ENCODE measurements at places on chromosomes 2 and 18.

DNA sequence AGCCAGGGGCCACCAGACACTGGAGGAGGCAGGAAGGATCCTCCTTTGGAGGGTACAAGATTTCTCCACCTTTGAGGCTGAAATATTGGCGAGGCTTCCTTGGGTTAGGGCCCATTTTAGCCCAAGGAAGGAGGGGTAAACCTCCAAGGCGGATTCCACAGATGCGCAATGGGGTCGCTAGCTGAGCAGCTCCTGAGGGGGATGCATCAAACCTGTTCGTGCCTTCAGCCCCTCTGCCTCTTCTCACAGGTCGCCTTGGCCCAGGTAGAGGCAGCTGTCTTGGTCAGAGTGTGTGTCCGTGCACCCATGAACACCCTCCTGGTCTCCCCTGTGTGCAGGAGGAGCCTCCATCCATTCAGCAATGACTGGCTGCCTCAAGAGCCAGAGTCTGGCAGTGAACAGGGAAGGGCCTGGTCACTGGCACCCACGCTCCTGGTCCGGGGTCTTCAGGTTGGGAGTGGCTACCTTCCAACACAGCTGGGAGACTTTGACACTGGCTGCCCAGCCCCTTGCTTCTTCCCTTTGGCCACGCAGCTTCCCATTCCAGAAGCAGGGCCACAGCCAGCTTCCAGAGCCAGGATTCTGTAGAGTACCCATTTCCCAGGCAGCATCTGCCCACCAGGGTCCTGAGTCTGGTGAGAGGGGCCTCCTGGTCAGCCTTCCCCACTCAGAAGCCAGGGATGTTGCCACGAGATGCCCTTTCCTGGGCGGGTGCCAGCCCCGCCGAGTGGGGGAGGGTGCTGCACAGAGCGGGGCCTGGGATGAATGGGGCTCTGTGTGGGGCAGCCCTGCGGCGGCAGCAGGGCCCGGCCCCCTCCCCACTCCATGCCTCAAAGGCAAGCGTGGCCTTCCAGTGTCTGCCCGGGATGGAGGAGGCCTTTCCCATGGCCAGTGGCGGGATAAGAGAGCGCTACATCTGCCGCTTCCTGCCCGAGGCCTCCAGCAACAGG, 95.8 kb upstream of the GPC1 start:
- no peak for DNase-seq

GRCh38 chr2:27756091-27756490, 15.4 kb upstream of the MRPL33 start:
- no peak for DNase-seq

DNA sequence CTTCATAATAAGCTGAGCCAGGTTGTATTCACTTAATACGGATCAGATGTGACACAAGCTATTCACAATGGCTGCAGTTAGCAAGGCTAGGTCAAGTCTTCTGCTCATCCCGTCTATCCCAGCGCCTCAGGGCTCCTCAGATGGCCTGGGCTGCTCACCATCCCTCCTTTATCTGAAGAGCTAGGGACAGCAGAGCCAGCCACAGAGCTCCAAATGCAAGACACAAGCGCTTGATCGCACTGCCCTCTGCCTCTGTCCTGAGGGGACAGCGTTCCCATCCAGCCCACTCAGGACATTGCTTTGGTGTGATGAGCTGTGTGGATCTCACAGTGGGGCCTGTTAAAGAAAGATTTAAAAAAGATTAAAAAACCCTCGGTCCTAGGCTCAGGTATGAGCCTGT, 254.4 kb upstream of the HS6ST1 start:
- DNase-seq: no peak

DNA sequence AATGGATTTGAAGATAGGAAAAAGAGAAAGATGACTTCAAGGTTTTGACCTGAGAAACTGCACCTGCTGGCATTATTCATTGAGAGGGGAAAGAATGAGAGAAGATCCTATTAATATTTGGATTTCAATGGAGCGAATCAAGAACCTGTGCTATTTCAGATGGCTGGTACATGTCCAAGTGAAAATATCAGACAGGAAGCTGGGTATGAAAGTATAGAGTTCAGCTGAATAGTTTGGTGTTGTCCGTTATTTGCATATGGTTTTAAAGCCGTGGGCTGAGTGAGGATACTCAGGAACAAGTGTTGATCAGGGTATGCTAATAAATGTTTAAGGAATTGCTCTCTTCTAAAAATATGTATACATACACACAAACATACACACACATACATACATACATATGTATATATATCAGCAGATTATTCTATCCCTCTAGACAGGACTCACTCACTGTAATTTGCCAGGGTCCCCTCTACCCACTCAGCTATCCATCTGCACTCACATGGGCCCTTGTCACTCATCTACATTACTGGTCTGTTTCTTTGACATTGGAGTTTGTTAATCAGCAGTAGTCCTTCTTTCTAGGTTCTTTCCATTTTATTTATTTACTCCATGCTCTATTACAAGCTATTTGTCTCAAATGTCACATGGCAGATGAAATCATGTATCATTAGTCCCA, 33.9 kb upstream of the IKZF2 start:
- DNase-seq: no peak

DNA sequence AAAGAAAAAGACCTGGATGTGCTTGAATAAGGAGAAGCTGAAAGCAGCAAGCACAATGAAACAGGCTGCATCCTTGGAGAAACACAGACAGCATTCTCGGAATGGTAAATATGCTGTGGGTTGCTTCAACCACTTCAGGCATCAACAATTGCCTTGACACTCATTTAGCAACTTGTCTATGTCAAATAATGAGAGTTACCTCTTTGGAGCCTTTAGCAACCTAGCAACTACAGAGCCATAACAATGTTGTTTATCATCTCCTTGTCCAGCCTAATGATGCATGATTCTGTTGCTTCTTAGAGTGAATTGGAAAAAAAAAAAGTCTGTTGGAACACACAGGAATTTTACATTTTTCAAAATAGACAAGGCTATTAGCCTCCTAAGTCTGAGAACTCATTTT, 410.6 kb downstream of the PIK3C3 start:
- no peak for DNase-seq

DNA sequence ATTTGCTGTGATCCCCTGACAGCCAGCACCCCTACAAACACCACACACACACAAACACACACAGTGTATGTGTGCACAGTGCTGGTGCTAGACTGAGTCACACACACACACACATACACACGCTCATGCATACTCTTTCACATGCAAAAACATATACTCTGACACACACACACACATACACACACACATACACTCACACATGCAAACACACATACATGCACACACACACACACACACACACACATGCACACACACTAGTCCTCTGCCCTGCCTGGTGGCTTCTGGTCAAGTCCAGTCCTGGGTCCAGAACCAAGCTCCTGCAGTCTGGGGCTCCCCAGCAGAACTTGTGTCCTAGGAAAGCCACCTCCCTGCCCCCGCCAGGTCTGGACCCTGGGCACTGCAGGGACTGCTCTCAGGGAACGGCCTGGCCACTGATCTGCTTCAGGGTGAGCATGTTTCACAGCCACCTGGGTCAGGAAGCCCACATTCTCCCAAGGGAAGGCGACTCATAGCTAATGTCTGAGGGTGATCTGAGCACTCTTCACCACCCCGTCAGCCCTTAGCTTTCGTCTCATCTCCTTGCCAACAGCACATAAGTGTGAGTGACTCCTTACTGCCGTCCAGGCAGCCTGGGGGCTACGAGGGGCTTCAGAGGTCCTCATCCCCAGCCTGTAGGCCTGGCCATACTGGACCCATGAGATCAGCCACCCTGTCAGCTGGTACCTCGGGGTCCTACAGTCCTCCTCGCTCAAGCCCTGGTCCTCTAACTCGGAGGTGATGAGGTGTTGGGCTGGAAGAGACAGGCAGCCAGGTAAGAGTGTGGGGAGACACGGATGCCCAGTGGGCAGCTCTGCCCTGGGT, 88.1 kb downstream of the MCFD2 start:
- no peak for DNase-seq

GRCh38 chr2:232529806-232530547, 4.0 kb downstream of the CHRND start:
- no peak for DNase-seq

DNA sequence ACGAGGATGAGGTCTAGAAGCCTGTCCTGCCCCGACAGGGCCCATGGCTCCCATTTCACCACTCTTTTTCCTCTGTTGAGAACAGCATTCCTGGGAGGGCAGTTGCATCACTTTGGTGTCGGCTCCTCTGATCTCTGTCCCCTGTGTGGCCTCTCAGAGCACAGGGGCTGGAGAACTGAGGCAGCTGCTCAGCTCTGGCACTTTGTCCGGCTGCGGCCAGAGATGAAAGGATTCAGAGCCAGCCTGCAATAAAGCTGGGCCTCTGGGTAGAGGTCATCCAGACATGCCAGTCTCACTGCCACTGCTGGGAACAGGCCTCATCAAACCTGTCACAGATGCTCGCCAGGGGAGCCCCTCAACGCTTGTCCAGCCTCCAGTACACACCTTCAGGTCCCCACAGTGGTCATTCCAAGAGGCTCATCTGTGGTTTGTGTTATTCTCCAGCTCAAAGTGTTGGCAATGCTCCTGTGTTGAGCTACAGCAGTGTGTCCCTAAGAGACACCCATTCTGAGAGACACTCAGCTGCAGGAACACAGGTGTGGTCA, 13.1 kb upstream of the ROCK2 start:
- no peak for DNase-seq

DNA sequence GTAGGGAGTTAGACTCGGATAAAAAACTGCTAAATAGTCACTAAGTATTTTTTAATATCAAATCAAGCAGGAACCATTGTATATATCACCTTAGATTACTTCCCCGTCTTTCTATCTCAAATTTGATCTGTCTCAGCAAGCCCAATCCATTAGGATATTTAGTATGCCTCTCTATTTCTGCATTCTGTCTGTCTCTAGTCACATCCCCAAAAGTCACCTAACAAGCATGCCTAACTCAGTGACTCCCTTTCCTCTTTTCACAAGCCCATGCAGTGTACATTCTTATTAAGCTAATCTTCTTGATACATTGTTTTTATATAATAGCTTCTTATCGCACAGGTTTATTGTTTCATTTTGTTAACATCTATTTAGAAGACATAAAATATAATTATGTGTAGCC, 57.8 kb downstream of the PDE1A start:
- no peak for DNase-seq

- DNase-seq: no peak
Observed at GRCh38 chr2:218927422-218927821, 32.0 kb upstream of the CDK5R2 start.

GRCh38 chr2:50547521-50547920, 484.4 kb downstream of the NRXN1 start:
- no peak for DNase-seq

GRCh38 chr2:3631851-3632659, 25.9 kb upstream of the ALLC start:
- DNase-seq: no peak

- DNase-seq: no peak
Observed at GRCh38 chr18:61569176-61569892, 236.1 kb downstream of the CDH20 start.

GRCh38 chr2:154591294-154591820, 107.1 kb upstream of the KCNJ3 start:
- DNase-seq: no peak

- no peak for DNase-seq
Observed at GRCh38 chr2:214382229-214382628, 28.6 kb upstream of the VWC2L start.

- no peak for DNase-seq
Observed at GRCh38 chr18:46282177-46282570, 178.0 kb downstream of the HAUS1 start.

- DNase-seq: no peak
Observed at GRCh38 chr2:69667805-69668382, 24.4 kb upstream of the AAK1 start.
